ENCODE measurements at places on chromosomes 7 and 10. TPM values are rescaled to one million over a fixed set of nuclear protein-coding genes. Genes with fewer than 3 reads are reported as not detected.

- DNase-seq = no peak
These were observed 5.2 kb upstream of the MALRD1 start for GRCh38 chr10:19043431-19043830.

GRCh38 chr10:100659361-100660098 is 85.9 kb upstream of the PAX2 start:
- DNase-seq = no peak

GRCh38 chr10:24556750-24557742 is 166.6 kb downstream of the ARHGAP21 start:
- peak; percentile 65 for DNase-seq

DNA sequence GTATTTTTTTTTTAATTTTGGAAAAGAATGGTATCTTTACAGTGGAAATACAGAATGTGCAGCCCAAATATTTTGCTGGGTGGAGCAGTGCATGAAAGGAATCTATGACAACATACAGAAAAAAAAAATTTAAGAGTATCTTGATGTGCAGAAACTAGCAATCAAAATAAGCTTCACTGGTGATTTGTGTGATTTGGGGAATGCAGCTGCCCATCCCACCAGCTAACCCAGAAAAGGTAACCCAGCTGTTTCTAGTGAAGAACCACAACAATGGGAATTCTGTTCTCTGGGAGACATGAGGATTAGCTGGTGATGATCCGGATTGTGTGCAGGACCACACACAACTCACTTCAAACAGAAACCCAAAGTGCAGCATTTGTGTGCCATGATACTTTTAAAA is 375.5 kb downstream of the SEMA3D start:
- no peak for DNase-seq

- peak; percentile 9 for DNase-seq
These were observed 36.0 kb upstream of the ARHGAP21 start for GRCh38 chr10:24759672-24760071.

DNA sequence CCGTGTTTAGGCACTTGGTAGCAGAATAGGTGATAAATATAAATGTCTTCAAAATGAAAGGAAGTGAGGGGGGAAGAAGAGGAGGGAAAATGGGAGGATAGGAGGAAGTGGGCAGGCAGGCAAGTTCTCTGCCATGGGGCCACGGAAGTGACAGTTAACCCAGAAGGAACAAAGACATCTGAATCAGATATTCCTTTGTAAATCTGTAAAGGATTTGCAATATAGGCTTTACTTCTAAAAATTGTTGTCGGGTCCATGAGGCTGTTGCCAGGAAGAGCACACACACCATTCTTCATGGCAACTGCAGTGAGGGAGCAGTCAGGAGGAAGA is 23.7 kb upstream of the RASSF4 start:
- no peak for DNase-seq

- peak; percentile 95 for DNase-seq
These were observed 453.7 kb upstream of the LRRTM3 start for GRCh38 chr10:66472156-66472555.

- DNase-seq = no peak
These were observed 125.1 kb upstream of the NRP1 start for GRCh38 chr10:33459602-33460001.

DNA sequence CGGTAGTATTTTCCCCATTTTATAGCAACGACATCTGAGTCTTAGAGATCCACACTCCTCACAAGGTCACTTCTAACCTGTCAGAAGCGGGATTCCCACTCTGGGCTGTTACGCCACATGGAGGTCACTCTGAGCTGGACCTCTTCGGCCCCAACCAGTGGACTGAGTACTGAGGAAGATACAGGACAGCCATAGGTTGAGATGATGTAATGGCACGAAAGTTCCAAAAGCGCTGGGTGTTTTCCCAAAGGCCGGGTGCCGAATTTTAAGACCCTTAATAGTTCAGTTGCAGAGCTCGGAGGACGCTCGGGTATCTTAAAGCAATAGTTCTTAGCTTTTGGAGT is 699 bp downstream of the GHITM start:
- DNase-seq = no peak

GRCh38 chr7:41038211-41038610 is 664.7 kb downstream of the INHBA start:
- no peak for DNase-seq

DNA sequence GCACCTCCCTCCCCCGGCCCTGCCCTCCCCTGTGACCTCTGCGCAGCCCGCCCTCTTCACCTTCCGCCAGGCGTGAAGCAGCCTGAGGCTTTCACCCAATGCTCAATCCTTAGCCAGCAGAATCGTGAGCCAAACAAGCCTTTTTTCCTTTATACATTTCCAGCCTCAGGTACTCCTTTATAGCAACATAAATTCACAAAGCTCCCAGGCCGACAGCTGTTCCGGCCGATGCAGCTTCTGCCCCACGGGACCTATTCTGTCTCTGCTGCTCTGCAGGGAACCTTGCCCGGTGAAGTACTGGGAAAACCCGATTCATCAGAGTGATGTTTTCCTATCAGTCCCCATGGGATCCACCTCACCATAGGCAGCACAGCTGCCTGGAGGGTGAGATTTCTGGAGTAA is 87.4 kb downstream of the CHST15 start:
- no peak for DNase-seq

DNA sequence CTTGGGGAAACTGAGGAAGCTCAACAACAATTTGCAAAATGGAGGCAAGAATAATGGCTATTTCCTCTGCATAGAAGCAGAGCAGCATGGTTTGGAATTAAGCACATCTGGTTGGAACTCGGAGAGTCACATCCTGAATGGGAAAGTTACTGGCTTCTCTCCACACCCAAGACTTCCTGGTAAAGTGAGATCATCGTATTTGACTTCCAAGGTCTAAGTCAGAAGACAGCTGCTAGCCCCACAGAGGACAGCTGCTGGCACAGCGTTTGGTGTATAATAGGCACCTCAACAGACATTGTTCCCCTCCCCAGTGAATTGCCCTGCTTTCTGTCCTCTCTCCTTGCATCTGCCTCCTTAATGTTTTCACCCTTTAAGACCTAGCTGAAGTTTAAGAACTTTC is 37.0 kb upstream of the NRF1 start:
- no peak for DNase-seq

DNA sequence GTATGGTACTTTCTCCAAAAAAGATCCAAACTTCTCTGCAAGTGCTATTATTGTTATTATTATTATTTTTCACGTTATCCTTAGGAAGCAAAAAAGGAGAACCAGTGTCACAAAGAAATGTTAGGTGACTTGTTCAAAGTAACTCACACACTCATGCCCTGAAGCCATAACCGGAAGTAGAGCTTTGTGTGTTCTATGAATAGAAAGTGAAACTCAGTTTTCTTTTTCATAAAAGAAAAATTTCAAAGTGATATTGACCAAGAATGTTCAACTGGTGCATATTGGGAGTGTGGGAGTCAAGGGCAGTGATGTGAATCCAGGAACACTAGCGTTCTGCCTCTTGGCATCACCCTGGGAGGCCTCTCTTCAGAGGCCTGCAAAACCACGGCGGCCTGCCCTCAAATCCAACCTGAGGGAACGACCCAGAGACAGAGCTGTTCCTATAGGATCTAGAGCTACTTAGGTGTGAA is 106.1 kb downstream of the PRKCQ start:
- DNase-seq = no peak

DNA sequence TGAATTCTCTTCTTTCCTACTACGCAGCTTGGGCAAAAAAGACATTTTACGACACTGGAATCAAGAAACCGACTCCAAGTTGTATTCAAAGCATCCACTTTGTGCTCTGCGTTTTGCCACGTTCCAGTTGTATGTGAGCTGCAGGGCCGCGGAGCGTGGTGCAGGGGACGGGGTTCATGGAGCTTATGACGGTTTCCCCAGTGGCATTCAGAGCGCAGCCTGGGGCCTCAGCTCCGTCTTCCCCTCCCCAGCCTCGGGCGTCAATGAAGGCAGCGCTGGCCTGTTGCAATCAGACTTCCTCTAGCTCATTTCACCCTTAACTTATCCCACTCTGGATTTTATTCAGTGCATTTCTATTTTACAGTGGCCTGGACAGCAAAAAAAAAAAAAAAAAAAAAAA is 403.4 kb upstream of the KLF6 start:
- DNase-seq = no peak

DNA sequence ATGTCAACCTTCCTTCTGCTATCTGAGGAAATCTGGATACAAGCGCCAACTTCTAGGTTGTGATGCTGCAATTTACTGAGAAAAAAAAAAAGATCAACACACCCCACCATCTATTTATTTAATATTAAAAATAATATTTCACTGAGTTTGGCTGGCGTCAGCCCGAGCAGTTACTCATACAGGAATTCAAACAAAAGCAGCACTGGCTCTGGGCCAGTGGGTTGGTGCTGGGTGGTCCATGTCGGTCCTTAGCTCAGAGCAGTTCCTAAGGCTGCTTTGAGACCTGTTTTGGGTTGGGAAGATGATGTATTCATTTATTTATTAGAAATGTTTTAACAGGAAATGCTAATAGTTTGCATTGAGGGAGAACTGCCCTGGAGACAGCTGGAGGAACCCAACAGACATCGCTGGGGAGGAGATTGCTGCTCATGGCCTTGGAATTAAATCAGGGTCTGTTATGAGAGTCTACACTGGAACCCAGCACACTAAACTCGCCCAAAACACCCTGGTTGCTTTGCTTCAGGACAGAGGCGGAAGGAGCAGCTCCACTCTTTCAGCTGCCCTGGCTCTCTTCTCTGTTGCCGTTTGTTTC is 36.3 kb upstream of the GOT1 start:
- no peak for DNase-seq

DNA sequence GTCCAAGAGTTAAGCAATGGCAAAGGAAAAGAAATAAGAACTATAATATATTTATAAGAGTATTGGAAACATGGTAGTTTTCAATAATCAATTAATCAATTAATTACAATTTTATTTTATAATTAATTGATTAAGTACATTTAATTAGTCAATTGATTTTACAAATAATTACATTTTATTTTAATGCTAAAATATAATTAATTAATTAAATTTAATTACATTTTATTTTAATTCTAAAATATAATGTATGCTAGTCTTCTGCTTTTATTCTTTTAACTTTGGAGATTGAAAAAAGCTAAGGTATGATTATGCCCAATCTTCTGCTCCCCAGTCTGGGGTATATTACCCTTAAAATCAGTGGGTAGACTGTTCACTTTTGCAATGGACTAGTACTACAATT is 686.8 kb upstream of the LRRTM3 start:
- DNase-seq = no peak

DNA sequence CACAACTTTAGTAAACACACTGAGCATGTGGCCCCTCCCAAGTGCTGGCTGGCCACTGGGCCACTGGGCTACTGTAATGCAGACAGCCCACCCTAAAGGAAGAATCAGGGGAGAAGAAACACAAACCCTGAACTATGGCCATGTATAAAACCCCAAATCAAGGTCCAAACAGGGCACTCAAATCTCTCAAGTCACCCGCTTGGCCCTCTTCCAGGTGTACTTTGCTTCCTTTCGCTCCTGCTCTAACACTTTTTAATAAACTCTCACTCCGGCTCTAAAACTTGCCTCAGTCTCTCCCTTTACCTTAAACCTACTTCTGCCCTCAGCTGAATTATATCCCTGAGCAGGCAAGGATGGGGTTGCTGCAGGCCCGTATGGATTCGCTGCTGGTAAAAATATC is 72.6 kb downstream of the TPK1 start:
- DNase-seq = no peak

- DNase-seq = no peak
These were observed 76.9 kb downstream of the ELMO1 start for GRCh38 chr7:37371755-37372154.

GRCh38 chr10:27446091-27446918 is 57.8 kb upstream of the RAB18 start:
- peak; percentile 59 for DNase-seq

DNA sequence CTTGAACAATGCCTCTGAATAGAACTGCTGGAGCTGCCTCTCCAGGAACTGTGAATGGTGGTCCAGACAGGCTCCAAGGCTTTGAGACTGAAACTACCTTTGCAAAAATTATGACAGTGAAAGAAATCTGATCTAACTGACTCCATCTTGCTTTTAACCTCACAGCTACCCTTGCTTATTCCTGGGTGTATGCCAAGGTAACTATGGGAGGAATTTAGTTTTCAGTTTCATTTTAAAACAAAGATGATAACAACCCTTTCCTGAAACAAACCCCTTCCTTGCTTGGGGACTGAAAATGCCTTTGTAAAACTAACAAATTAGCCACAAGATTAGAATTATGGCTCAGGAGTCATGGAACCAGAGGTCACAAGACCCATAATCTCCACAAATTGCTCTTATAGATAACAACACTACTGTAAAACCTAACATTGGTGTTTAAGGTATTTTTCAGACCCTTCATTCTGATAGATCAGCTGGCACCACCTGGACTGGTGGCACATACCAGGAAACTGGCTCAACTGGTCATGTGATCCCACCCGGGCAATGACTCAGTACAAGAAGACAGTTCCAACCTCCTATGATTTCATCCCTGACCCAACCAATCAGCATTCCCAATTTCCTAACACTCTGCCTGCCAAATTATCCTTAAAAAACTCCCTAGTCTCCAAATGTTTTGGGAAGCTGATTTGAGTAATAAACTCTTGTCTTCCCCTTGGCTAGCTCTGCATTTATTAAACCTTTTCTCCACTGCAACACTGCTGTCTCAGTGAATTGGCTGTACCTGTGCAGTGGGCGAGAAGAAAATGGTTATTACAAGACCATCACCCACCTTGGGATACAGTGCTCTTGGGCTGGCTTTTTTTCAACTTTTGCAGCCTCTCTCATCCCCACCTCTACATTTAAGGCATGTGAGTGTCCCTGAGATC is 608.1 kb downstream of the TYW1 start:
- DNase-seq = no peak

- no peak for DNase-seq
These were observed 123.9 kb downstream of the DNAJB6 start for GRCh38 chr7:157460721-157461120.

DNA sequence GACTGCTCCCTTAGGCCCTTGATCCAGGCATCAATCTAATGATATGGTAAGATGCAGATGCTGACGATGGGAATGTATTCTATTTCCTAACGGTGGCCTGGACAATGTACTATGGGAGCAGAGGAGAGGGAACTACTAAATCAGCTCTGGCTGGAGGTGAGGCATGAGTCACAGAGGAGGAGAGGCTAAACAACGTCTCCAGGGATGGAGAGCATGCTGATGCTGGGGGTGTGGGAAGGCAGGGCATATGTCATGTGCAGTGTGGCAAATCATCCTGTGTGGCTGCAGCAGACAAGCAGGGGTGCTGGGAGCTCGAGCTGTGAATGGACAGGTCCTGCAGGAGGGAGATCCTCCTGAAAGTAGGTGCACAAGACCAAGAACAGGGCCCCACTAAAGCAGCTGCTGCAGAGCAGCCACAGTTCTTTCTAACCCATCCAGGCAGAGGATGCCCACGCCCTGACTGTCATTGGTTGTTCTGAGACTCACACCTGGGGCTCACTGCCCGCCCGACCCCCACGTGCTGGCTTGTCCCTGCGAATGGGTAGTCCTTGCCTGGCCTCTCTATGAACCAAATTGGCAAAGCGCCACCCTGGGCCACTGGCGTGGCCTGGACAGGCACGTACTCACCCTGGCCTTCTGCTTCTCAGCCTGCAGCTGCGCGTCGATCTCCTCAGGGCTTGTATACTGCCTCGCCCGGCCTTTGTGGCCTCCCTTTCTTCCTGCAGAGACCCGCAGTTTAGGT is 4.0 kb downstream of the PDAP1 start:
- DNase-seq = no peak

The OR2A7 gene
- total RNA-seq = not detected

The PNLIPRP1 gene
- total RNA-seq = not detected

The SH2D4B gene
- total RNA-seq = not detected

The TDRD1 gene
- total RNA-seq = not detected

The AGR3 gene
- not detected for total RNA-seq

Measured in G401 (cell line).